ENCODE measurements at places on chromosomes 12 and 14.

DNA sequence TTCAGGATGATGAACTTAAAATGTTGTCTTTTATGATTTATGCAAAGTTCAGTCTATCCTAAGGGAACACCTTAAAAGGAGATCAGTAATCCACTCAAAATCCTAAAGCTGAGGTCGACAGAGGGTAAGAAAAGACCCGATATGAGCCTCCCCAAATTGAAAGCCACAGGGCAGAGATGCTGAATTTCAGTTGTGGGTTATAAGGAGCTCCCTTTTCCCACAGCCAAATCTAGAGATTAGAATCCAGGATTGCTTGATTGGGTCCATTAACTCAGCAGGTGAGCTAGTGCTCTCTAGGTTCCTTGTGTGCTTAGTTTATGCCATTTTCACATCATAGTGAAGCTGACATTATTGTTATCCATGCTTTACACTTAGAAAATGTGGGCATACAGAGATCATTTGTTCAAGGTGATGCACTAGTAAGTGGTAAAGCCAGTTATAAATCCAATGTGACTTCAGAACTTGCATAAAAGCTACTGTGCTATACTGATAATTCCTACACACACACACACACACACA is 417.5 kb downstream of the TMEM117 start:
- no peak for DNase-seq

- no peak for DNase-seq
These were observed 116.3 kb upstream of the FKBP4 start for GRCh38 chr12:2678426-2678825.

DNA sequence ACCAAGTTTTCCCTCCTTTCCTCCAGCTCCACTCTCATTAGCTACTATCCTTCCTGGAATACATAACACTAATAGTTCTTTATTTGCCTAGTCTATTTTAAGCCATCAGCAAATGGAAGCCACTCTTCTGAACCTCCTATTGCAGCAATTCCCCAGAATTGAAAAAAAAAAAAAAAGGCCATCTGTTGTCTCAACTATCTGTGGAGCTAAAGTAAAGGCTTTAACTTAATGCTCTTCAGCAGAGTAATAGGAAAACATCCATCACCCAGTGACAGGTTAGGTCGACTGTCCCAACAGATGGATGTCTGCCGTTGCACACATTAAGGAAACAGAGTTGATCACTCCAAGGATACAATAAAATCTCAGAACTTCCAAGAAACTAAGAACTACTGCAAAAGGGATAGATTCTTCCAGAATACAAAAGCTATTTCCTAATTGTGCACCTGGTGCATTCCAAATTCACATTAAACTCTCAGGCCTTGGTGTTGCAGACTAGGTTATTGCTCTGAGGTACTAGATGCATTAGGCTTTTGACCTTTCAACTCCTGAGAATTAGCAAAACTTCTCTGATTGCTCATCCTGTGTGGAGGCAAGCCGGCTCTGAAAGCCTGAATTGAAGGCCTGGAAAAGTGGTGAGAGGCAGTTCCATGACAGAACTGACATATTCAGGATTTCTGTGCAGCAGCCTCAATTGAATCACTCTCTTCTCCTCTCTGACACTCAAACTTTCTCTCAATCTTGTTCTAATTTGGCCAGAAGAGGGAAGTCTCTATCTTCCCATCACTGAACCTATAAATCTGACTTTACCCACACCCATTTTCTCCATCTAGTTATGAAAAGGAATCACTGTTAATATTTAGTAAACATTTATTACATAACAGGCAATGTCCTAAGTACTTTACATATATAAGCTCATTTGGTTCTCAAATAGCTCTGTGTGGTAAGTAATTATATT is 238.4 kb upstream of the HMGA2 start:
- no peak for DNase-seq

DNA sequence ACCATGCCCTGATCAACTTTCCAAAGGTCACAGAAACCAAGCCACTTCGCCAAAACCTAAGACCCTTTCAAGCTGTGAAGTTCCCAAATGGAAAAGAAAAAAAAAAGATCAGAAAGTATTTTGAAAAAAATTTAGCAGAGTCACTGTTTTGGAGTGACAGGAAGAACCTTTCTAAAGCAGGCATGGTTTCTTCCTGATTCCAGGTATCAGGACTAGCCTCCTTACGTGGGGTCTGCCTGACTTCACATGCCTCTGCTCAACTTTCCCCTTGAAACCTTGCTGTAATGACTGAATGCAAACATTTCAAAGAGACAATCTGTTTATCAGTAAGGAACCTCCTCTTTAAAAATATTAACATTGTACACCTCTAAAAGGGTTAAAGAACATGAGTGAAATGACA is 9.5 kb downstream of the CORO1C start:
- DNase-seq, result no peak

DNA sequence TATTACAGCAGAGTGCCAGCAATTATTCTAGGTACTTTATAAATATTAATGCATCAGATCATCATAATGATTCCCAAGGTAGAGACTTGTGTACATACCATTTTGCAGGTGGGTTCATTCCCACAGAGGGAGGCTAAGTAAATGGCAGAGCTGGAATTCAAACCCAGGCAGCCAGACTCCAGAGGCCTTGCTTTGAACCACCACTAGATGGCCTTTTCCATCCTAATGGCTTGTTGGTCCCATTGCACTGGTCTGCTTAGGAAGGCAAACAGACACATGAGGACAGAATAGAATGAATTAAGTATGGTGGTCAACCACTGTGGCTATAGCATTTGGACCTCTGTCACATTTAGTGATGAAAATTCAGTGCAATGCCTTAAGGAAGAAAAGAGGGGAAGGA is 158.7 kb downstream of the METTL25 start:
- DNase-seq, result no peak

- DNase-seq, result no peak
These were observed 15.1 kb downstream of the CALCOCO1 start for GRCh38 chr12:53712059-53712643.

GRCh38 chr12:125634813-125635212 is 569.6 kb downstream of the AACS start:
- no peak for DNase-seq

- no peak for DNase-seq
These were observed 179.3 kb upstream of the BTG1 start for GRCh38 chr12:92324849-92325500.

DNA sequence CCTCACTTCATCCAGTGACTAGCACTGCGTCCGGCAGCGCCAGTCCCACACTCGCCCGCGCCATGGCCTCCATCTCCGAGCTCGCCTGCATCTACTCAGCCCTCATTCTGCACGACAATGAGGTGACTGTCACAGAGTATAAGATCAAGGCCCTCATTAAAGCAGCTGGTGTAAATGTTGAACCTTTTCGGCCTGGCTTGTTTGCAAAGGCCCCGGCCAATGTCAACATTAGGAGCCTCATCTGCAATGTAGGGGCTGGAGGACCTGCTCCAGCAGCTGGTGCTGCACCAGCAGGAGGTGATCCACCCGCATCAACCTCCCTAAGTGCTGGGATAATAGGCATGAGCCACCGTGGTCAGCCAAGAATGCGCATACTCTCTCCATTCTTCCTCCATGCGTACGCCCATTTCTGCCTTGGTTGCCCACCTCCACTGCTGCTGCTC is 59.9 kb downstream of the IRF2BPL start:
- no peak for DNase-seq

GRCh38 chr12:43333644-43334043 is 218.4 kb downstream of the ADAMTS20 start:
- no peak for DNase-seq

DNA sequence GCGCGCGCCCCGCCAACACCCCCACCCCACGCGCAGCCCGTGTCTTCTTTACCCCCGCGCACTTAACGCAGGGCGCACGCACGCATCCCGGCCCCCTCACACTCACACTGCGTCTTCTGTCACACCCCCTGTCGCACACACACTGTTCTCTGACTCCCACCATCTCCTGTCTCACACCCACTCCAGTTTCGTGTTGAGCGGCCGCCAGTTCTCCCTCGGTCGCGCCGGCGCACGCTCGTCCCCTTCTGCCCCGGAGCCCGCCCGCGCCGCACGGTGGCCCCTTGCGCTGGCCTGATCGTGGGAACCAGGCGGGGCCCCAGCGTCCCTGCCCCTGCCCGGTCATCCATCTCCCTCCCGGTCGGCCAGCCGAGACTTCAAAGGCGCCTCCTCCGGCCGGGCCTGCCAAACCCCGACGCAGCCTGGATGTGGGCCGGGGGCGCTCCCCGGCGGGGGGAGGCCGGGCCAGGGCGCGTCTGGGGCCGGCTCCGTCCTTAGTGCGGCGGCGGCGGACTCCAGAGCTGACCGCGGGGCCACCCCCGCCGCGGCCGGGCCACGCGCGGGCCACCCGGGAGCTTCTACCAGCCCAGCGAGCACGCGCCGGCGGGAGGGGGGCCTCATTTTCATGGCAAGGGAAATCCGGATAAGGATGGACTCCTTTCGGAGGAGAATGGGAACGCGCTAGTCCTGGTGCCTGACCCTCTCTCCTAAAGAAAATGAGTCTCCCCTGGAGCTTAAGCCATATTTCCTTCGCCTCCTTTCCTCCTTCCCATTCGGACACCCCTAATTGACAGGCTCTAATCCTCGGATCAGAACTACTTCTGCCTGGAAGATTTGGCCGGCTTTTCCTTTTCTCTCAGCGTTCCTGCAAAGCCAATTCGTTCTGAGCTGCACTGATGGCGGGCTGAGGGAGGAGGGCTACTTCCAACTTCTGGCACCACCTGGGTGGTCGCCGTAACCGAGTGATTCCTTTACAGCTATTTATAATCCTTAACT is 82.0 kb upstream of the HMGA2 start:
- no peak for DNase-seq

- DNase-seq, result no peak
These were observed 52.8 kb downstream of the IGF1 start for GRCh38 chr12:102427543-102427941.

GRCh38 chr12:67452119-67452805 is 183.1 kb downstream of the CAND1 start:
- DNase-seq, result no peak

GRCh38 chr14:74739293-74740030 is 23.7 kb upstream of the YLPM1 start:
- no peak for DNase-seq

- DNase-seq, result no peak
These were observed 23.1 kb upstream of the HNF1A start for GRCh38 chr12:120955232-120955631.

DNA sequence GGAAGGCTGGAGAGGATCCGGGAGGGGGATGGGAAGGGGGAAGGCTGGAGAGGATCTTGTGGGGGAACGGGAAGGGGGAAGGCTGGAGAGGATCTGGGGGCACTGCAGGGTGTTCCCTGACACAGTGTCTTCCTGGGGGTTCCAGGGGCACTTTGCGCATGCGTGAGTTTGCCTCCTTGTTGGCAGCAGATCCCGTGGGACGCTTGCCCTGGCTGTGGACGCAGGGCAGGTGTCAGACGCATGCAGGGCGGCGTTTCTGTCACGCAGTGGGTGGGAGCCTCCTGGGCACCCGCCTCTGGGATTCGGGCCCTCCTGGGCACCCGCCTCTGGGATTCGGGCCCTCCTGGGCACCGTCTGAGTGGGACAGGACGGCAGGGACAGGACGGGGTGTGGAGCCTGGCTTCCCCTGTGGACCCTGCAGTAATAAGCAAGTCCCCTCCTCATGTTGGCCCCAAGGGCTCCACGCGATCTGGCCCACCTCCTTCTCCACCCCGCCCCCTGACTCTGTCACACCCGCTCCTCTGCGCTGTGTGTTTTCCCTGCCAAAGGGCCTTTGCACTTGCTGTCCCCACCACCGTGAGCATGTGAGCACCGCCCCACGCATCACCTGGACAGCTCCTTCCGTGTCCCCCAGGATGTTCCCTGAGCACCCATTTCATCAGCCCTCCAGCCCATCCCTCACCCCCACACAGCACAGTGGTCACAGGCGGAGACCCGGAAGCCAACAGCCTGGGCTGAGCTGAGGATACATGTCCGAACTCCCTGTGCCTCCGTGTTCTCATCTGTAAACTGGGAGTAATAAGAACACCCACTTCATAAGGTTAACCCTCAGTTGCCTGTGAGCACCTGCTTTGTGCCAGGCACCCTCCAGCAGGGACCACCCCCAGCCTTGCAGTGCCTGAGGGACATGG is 4.4 kb downstream of the MMP17 start:
- no peak for DNase-seq

GRCh38 chr14:46581036-46581671 is 70.4 kb downstream of the RPL10L start:
- DNase-seq, result no peak

DNA sequence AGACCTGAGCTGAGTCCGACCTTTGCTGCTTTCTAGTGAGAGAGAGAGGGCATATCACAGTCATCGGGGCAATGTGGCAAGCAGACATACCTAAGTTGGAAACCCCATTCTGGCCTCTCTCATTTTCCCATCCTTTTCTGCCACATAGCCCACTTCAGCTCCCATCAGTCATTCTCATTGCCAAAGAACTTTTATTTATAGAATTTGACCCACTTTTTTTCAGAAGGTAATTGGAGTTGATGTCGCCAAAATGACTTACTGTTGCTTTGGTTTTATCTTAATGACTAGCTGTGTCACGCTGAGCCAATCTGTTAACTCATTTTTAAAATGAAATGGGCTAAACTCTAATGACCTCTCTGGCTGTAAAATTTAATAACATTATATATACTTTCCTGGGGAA is 63.9 kb upstream of the RMST start:
- DNase-seq, result no peak

GRCh38 chr12:4444031-4444430 is 1.6 kb downstream of the FGF6 start:
- DNase-seq, result no peak

DNA sequence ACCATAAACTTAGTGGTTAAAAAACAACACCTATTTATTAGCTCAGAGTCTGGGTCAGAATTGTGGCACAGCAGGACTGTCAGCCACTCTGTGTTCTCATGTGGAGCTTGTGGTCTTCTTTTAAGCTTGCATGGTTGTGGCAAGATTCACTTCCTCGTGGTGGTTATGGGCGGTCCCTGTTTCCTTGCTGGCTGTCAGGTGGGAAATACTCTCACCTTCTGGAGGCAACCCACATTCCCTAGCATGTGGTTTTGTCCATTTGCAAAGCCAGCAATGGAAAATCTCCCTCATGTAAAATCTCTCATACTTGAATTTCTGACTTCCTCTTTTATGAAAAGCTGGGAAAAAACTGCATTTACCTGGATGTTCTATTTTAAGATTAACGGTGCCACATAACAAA is 229.8 kb downstream of the ALX1 start:
- no peak for DNase-seq

GRCh38 chr12:132077322-132078100 is 66.6 kb downstream of the DDX51 start:
- DNase-seq, result no peak

- no peak for DNase-seq
These were observed 89.7 kb downstream of the RFX4 start for GRCh38 chr12:106672314-106673025.

- DNase-seq, result no peak
These were observed 3.9 kb upstream of the GDF11 start for GRCh38 chr12:55739025-55739378.

DNA sequence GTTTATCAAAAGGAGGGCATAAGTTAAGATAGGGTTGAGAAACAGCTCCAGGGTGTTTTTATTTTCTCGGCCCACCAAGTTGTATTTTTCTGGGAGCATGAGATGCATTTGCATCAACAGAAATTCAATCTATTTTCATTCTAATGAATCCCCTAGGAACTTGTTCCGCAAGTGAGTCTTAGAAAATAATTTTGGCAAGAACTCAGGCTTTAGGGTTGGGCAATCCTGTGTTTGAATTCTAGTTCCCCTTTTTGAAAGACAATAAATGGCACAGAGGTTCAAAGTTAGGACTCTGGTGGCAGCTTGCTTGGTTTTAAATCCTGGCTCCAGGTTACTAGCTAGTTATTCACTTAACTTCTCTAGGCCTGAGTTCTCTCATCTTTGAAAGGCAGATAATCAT is 23.7 kb downstream of the SLC5A8 start:
- no peak for DNase-seq
